Mesothelial cell of epicardium (in vitro differentiated cells): ENCODE measurements at places on chromosomes 11 and 22. TPM values are rescaled to one million over a fixed set of nuclear protein-coding genes. Genes with fewer than 3 reads are reported as not detected.

DNA sequence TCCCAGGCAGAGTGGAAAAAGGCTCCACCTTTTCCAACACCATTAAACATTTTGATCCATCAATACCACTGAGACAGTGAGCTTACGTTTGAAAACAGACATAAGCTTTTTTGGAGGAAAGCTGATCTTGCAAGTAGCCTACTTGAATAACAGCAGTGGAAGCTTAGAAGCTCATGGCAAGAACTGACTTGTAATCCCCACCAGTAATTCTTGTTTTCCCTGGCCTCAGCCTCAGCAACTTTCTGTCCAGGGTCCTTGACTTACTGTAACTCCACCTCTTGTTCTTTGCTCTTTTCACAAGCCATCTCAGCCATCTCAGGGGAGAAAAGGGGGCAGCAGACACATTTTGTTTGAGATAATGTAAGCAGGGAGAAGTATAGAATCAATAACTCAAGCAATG is 12.3 kb upstream of the MPZL2 start:
- H3K4me3 ChIP-seq = no peak overlapping the region
- H3K27me3 ChIP-seq = peaks cover 8% of the 10 kb centered on the region
- DNase-seq = no peak
- H3K36me3 ChIP-seq = no peaks in the 10 kb centered on the region
- peaks cover 26% of the 10 kb centered on the region for H3K4me1 ChIP-seq
- H3K27ac ChIP-seq = no peak overlapping the region

DNA sequence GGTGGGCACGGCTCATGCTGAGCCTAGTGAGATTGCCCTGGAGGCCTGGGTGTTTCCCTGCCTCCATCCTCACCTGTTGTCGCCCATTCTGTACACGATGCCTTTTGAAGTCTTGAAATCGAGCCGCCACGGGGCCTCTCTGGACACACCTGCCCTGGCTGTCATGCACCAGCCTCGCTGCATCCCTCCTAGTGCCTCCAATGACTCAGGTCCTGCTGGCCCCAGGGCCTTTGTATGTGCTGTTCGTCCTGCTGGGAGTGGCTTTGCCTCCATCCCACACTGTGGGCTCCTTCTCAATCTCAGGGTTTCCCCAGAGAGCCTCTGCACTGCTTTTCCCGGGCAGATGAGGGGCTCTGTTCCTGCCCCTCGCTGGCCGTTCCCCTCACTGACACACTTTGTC is 8.9 kb upstream of the MYEOV start:
- no peaks in the 10 kb centered on the region for H3K36me3 ChIP-seq
- H3K27ac ChIP-seq = no peak overlapping the region
- no peaks in the 10 kb centered on the region for H3K27me3 ChIP-seq
- H3K4me1 ChIP-seq = peaks cover 38% of the 10 kb centered on the region
- no peak overlapping the region for H3K4me3 ChIP-seq
- DNase-seq = no peak

DNA sequence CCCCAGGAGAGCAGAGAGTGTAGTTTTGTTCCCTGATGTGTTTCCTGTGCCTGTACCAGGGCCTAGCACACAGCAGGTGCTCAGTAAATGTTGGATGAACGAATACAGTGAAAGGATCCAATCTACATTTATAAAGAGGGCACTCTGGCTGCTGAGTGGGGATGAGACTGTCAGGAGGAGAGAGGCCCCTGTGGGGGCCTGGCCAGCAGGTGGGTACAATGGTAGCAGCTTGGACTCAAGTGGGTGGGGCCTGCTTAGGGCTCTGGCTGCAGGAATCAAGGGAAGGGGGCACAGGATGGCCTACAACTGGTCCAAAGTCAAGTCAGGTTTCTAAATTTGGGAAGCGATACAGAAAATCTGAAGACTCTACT is 156.6 kb upstream of the GRK3 start:
- peak overlapping the region; percentile 37 for H3K4me3 ChIP-seq
- no peak overlapping the region for H3K27ac ChIP-seq
- H3K4me1 ChIP-seq = peaks cover 23% of the 10 kb centered on the region
- H3K36me3 ChIP-seq = no peaks in the 10 kb centered on the region
- DNase-seq = no peak

GRCh38 chr11:36449561-36450096 is 60.4 kb downstream of the TRAF6 start:
- H3K27me3 ChIP-seq = no peaks in the 10 kb centered on the region
- H3K27ac ChIP-seq = no peak overlapping the region
- no peaks in the 10 kb centered on the region for H3K36me3 ChIP-seq

The PHF21B gene
- 5.7 to 8.6 TPM (median 6.8 TPM) in 3 replicates for total RNA-seq
